Stimulated activated CD8-positive, alpha-beta memory T cell treated with anti-CD3 and anti-CD28 coated beads, Interleukin-12 subunit alpha, Interleukin-12 subunit beta, amount 100 ng/mL, for 1 hour (primary cell): ENCODE measurements at places on chromosomes 7 and 10.

DNA sequence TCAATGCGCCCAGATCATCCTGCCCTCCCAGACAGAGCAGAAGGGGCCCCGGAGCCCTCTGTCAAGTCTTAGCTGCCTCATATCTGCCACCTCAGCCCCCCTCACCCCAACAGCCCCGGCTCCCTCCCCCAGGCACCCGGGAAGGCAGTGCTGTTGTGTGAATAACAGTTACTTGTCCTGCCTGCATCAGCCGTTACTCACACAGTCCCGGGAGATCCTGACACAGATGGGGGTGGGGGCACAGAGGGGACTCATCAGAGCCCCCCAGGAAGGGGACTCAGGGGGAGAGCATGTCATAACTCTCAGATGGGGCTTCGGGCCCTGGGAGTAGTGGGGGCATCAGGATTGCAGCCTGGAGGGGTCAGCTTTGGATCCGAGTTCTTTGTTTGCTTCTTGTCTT is 12.4 kb upstream of the SERPINE1 start:
- no peak for DNase-seq

GRCh38 chr7:73738220-73738611 is 386 bp downstream of the ABHD11 start:
- no peak for DNase-seq

DNA sequence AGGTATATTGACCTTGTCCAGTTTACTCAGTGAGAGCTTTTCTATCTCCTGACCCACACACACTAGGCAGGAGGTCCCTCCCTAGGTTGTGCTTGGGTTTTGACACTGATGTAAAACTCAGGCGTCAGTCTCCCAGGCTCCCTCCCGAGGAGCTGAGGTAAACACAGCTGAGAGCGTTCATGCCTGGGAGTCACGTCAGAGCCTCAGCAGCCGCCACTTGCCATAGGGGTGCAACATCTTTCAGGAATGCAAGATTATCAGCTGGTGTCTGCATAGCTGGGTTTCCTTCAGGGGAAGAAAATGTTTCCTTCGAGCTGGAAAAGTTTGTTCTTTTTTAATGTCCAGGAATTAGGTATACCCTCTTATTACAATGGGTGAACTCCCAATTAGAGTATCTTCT is 70.6 kb downstream of the FGFR2 start:
- no peak for DNase-seq

- no peak for DNase-seq
Measured at GRCh38 chr10:84537447-84537931, 209.1 kb downstream of the CCSER2 start.
